Memory B cell (primary cell): ENCODE measurements at places on chromosomes 16 and 17.

GRCh38 chr17:36566081-36566480 is 21.4 kb downstream of the GGNBP2 start:
- DNase-seq, result no peak

- DNase-seq, result no peak
Observed at GRCh38 chr17:9324864-9325263, 250.8 kb downstream of the STX8 start.

GRCh38 chr17:81432941-81433340 is 37.7 kb downstream of the BAHCC1 start:
- DNase-seq, result no peak

- DNase-seq, result no peak
Observed at GRCh38 chr17:1755252-1755826, 6.5 kb upstream of the SERPINF1 start.

GRCh38 chr17:11296994-11297393 is 56.0 kb downstream of the SHISA6 start:
- DNase-seq, result no peak

DNA sequence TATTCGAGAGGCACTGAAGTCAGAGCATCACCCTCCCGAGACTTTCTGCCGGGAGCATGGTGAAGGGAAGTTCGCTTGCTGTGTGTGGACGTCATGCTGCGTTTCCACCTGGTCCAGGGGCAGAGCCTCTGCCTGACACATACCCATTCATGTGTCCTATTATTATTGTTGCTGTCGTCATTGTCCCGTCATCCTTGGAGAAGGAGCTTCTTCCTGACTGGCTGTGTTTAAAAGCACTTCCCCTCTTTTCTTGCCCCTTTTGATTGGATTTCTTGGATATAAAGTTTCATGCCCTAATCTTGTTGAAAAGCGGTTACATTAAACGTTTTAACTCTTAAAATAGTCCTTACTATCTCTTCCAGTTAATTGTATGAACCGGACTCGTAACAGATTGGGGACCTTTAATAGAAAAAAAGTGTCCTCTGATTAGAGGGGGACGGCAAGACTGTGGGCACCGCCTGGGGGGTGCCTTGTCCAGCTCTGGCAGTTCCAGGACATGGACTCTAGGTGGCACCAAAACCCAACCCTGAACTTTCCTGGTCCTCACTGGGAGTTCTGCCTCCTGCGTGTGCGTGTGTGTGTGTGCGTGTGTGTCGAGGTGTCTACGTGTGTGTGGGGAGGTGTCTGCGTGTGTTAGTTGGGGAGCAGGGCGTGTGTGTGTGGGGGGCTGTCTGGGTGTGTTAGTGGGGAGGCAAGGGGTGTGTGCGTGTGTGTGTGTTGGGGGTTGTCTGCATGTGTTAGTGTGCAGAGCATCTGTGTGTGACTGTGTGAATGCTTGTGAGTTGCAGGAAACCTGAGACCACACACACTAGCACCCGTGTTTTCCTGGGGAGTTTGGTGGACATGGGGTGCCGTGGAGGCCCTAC is 133.3 kb upstream of the CIBAR2 start:
- DNase-seq, result peak; percentile 56

DNA sequence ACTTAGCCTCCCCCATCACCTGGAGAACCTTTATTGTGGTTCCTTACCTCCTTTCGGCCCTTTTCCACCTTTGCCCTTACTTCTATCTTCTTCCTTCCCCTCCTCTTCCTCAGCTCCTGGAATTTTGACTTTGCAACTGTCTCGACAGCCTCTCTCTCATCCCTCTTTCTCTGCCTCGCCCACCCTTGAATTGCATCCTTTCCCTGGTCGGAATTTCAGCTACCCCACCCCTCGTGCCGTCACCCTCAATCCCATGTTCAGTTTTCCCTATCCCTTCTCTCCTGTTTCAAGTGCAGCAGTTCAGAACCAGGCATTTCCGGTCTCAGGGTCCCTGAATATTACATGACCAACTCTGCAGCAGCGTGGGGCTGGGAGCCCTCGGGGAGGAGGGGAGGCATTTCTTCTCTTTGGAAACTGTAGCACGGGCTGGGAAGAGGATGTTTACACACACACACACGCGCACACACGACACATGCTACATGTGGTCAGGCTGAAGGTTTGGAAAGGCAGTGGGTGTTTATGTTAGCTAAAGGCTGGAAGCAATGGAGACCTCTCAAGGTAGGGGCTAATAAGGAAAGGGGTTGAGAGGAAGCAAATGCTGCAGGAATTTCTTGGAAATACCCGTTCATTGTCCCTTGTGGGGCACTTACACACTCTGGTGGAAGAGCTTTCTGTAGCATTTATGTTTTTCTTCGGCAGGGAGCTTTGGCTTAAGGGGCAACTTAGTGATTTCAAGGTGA is 971 bp downstream of the MINK1 start:
- DNase-seq, result no peak

- peak; percentile 59 for DNase-seq
Observed at GRCh38 chr16:56911771-56912571, 20.0 kb upstream of the HERPUD1 start.

DNA sequence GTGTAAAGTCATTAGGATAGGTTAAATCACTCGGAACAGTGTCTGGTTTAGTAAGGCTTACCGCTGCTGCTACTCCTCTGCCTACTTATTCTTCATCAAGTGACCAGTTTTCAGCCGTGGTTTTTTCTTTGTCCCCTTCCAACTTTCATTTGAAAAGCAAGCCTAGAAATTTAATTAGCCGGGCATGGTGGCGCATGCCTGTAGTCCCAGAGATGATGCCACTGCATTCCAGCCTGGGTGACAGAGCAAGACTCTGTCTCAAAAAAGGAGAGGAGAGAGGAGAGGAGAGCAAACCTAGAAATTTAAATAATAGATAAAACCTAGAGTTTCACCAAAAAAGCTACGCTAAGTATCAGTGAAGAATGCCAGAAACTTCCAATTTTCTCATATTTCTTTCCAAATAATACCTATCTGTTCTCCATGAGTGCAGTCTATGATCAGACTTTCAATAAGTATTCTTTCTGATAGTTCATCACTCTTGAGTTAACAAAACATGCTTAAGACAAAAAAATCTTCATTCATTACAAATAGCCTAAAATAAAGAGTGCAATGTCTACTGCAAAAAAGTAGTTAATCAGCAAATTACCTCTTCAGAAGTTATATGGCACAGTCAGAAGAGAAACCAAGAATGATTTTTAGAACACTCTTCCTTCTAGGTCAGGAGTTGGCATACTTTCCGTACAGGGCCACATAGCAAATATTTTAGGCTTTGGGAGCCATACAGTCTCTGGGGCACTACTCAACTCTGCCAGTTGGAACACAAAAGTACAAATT is 15.1 kb downstream of the ANKFY1 start:
- no peak for DNase-seq

GRCh38 chr17:43816336-43817320 is 16.3 kb downstream of the MPP3 start:
- no peak for DNase-seq

DNA sequence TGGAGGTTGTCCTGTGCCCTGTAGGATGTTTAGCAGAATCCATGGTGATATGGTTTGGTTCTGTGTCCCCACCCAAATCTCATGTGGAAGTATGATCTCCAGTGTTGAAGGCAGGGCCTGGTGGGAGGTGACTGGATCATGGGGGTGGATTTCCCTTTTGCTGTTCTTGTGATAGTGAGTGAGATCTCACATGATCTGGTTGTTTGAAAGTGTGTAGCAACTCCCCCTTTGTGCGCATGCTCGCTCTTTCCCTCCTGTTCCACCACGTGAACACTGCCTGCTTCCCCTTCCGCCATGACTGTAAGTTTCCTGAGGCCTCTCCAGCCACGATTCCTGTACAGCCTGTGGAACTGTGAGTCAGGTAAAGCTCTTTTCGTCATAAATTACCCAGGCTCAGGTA is 61.9 kb downstream of the ARHGAP17 start:
- no peak for DNase-seq

DNA sequence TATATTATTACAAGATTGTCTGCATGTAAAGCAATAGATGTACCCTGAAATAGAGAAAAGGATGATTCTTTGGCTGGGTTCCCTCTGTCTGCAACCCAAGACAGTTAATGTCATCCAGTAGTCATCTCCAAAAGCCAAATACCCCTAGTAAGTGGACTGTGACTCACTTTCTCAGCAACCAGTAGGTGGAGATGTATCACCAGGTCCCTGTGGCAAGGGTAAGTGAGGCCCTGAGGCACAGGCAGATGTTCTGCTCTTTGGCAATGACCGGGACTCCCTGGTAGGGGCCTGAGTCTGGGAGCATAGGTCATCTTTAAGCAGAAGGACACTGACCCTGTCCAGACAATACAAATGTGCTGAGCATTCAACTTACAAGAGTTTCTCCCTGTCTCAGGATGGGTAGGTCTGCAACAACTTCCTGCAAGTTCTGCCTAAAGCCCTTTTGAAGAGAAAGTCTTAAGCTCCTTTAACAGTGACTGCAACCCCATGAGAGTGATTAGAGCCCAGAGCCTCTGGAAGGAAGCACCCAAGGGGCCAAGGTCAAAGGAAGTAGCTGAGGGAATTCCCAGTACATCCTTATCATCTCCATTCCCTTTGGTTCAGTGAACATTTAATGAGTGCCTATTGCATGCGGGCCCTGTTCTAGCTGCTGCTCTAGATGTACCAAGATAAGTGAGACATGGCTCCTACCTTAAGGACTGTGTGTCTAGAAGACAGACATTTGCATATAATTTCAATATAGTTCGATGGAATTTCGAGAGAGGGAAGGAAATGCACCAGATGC is 31.9 kb downstream of the PMP22 start:
- no peak for DNase-seq

DNA sequence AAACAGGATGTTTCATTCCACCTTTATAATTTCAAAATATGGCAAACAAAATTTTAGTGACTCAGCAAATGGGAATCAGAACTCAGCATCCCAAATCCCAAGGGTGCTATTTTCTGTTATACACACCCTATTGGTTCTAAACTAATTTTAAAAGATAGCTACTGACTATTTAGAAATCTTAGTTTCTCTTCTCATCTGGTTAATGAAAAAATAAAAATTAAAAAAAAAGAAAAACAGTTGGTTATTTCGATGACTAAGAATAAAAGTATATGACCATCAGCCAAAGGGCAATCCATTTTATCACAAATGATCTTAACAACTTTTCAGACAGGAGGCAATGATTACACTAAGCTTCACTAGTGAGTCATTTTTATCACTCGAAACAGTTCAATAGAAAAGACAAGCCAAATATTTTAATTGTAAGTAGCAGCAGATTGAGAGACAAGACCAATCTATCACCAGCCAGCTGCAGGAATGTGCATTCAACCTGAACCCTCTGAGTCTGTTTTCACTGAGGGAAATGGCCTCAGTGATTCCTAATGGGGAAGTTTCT is 15.2 kb downstream of the PHLPP2 start:
- no peak for DNase-seq

DNA sequence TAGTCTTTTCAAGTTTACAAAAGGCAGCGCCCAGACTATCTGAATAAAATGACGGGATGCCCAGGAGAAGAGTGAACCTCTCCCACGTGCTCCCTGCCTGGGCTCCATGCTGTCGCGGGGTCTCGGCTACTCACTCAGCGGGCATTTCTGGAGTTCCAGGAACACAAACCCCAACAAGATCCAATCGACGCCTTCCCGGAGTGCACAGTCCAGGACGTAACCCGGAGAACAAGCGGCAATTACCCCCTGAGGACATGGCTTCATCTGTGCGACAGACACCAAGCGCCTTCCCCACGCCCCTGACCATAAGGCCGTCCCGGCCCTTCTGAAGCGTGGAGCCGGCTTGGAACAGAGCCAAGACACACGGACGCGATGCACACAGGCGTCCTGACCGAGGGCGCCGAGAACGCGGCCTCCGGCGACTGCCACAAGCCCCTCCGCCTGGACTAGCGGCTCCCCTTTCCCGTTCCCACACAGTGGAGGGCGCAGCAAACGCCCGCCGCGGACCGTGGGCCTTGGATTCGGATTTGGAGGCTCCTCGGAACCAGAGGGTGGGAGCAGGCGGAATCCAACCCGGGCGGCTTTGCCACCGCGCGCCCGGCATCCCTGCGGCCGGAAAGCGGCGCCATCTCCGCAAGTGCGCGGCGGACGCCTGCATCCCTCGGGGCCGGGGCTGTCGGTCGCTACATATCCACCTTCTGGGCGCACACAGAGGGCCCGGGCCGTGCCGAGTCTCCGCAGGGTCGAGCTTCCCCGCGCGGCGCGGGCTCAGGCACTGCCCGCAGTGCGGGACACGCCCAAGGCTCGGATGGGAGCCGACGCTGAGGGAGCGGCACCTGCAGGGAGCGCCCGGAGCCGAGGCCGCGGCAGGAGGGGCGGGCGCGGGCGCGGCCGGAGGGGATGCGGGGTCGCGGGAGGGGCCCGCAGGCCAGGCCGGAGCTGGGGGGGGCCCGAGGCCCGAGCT is 725 bp downstream of the ABCA3 start:
- DNase-seq, result peak; percentile 61

- no peak for DNase-seq
Observed at GRCh38 chr17:9771465-9771864, 19.9 kb downstream of the DHRS7C start.

- no peak for DNase-seq
Observed at GRCh38 chr16:55073830-55074229, 143.2 kb downstream of the IRX5 start.

DNA sequence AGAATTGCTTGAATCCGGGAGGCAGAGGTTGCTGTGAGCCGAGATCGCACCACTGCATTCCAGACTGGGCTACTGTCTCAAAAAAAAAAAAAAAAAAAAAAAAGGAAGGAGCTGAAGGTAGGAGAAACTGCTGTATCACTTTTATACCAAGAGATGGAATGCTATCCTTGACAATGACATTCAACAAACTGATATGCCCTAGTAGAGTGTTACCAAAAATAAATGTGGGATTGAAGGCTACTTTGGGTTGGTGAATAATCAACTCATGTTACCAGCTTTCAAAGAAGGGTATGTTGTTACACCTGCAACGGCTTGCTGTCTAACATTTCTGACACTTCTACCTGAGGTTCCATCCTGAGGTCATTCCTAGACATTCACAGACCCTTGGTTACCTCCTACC is 84.9 kb downstream of the TEX14 start:
- no peak for DNase-seq

DNA sequence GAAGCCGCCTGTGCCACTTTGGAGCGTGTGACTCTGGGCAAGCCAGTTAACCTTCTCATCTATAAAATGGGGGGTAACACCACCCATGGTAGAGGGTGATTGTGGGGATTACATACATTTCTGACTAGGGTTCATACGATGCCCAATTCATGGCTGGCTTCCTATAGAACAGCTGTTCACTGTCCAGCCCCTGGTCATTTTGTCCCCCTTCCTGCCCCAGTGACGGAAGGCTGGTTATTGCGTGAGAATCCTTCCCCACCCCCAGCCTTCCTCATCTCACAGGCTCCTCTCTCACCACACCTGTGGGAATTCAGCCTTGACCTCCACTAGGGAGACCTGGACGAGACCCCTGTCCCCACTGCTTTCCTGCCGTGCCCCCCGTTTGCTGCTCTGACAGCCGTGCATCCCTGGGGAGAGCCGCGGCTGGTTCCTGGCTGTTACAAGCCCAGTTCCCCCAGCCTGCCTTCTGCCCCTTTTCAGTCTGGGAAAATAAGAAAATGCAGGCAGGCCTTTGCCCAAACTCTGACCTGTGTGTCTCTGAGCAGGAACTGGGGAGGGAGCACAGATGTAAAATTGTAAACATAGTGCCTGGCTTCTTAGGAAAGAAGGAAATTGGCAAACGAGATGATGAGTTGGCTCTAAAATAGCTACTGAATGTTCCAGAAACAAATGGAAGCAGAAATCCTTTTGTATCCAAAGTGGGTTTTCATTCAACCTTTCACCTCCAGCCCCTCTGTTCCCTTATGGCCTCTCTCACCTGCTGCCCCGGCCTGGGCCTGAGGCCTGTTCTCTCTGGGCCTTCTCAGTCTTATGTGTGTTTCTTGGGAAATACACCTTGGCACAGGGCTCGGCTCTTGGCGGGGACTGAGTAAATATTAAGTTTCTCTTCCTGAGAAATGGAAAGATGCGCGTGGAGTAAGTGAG is 67.3 kb downstream of the OR1D5 start:
- DNase-seq, result no peak

GRCh38 chr17:71409712-71410111 is 711.1 kb upstream of the SOX9 start:
- DNase-seq, result no peak
